Hematopoietic multipotent progenitor cell treated with erythropoietin and hydrocortisone succinate and interleukin-3 and kit ligand, for 17 days (in vitro differentiated cells): ENCODE measurements at places on chromosomes 7 and 10.

- no peak for DNase-seq
Observed at GRCh38 chr10:118957443-118957825, 72.1 kb upstream of the NANOS1 start.

DNA sequence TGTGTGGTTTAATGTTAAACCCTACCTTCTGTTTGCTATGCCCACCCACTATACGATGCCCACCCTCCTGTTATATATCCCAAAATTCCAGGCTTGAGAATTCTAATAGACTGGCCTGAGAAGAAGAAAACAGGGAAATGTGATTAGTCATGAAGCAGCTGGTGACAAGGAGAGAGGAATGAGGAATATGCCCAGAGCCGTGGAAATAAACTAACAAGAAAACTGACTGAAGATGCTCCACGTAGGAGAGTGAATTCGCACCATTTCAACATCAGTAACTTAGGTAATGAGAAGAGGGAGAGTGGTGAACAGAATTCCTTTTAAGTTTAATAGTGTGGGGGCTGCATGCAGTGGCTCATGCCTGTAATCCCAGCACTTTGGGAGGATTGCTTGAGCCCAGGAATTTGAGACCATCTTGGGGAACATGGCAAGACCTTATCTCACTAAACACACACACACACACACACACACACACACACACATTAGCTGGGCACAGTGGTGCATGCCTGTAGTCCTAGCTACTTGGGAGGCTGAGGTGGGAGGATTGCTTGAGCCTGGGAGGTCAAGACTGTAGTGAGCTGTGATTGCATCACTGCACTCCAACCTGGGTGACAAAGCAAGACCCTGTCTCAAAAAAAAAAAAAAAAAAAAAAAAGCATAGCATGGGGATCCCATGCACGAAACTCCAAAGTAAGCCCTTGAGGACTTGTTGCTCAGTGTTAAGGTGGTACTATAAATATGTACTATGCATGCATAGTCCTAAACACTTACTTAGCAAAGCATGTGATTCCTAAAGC, 16.1 kb upstream of the SYPL1 start:
- no peak for DNase-seq

GRCh38 chr10:122290833-122291532, 19.9 kb downstream of the BTBD16 start:
- DNase-seq = no peak

GRCh38 chr7:906776-907157, 30.4 kb downstream of the GET4 start:
- no peak for DNase-seq

DNA sequence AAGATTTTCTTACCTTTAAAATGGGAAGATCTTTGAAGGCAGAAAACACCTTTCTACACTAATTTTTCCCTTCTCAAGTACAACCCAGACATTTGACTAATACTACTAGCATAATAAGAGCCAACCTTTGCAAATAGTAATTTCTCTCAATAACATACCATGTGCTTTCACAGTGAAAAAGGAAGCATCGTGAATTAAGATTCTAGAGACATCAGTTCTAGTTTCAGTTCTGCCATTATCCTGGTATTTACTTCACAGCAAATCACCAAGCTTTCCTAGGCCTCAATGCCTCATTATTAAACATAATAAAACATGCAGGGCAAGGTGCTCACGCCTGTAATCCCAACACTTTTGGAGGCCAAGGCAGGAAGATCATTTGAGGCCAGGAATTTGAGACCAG, 24.9 kb downstream of the GSAP start:
- DNase-seq = no peak

- DNase-seq = no peak
Observed at GRCh38 chr7:132164558-132165125, 411.6 kb downstream of the PLXNA4 start.

- DNase-seq = no peak
Observed at GRCh38 chr7:156472267-156472666, 168.3 kb upstream of the RNF32 start.

GRCh38 chr10:85621562-85621961, 745.0 kb downstream of the GRID1 start:
- DNase-seq = no peak

DNA sequence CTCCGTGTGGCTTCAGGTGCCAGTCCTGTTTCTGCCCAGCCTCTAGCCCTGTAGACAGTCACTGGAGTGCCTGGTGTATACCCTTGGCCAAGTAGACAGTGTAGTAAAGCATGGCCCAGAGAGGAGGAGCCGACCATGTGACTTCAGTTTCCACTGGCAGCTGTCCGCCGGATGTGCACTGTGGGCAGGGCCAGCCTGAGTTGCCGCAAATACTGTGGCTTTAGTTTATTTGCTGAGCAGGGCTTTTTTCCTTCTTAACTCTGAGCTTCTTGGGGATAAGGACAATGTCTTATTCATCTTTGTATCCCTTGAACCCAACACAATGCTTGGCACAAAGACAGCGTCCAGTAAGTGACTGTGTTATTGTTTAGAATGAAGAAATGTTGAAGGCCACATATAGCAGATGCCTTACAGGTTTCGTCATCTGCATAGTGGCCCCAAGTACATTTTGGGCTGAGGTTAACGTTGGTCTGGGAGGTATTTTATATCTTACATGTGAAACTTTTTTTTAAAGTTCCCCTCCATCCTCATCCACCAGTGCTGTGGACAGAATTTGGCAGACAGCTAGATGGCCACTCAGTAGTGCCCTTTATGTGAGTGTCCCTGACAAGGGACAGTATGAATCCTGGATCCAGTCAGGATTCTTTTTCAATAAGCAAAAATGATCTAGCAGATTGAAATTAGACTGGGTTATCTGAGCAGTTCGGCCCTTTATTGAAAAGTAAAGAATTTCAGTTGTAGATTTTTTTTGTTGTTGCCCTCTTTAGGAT, 40.6 kb downstream of the CYP17A1 start:
- DNase-seq = no peak

GRCh38 chr7:156160811-156161210, 348.5 kb upstream of the SHH start:
- no peak for DNase-seq
